ENCODE measurements at places on chromosomes 1 and 21.

DNA sequence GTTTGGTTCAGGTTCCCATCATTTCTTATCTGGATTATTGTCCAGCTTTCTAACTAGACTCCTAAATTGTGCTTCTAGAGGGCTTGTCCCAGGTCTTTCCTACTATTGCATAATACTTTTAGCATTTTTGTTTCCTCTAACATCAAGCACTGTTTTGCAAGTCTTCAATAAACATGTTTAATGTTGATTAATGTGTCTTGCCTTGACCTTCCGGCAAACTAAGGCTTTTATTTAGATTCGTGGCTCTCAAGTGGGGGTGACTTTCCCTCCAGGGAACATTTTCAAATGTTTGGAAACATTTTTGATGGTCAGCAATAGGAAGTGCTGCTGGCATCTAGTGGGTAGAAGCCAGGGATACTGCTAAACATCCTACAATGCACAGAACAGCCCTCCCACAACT is 90.7 kb downstream of the RPE65 start:
- DNase-seq: no peak

- no peak for DNase-seq
These were observed 133.7 kb downstream of the SMYD2 start for GRCh38 chr1:214414691-214415090.

- no peak for DNase-seq
These were observed 19.8 kb downstream of the PLA2G2E start for GRCh38 chr1:19903621-19904020.

GRCh38 chr1:26161415-26162219 is 2.7 kb downstream of the FAM110D start:
- no peak for DNase-seq

- peak; percentile 50 for DNase-seq
These were observed 1.0 kb upstream of the S100A2 start for GRCh38 chr1:153566414-153567371.

DNA sequence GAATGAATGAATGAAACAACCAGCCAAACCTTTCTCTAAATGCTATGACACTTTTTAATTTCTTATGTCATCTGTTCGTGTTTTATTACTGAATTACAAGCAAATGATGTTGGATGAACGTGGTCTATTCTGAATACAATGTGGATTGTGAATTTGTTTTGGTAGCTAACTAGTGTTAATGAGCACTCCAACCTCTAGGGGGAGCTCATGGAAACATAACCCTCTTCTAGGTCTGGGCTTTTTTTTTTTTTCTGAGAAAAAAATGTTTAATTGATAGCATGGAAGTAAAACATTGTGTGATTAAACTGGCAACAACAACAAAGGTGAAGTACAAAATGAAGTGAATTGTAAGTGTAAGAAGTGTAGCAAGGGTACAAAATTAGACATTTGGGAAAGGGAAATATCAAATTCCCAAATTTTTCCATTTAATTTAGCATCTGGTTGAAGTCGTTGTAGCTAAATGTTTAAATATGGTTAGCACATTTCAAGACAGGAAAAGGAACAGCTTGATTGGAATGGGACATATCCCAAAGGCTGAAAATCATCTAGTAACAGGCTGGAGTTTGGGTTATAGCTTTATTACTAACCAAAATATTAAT is 42.6 kb upstream of the PTGS2 start:
- no peak for DNase-seq

- DNase-seq: no peak
These were observed 129.6 kb downstream of the SYT2 start for GRCh38 chr1:202580619-202581018.

- DNase-seq: no peak
These were observed 20.3 kb downstream of the NOS1AP start for GRCh38 chr1:162089748-162090147.

DNA sequence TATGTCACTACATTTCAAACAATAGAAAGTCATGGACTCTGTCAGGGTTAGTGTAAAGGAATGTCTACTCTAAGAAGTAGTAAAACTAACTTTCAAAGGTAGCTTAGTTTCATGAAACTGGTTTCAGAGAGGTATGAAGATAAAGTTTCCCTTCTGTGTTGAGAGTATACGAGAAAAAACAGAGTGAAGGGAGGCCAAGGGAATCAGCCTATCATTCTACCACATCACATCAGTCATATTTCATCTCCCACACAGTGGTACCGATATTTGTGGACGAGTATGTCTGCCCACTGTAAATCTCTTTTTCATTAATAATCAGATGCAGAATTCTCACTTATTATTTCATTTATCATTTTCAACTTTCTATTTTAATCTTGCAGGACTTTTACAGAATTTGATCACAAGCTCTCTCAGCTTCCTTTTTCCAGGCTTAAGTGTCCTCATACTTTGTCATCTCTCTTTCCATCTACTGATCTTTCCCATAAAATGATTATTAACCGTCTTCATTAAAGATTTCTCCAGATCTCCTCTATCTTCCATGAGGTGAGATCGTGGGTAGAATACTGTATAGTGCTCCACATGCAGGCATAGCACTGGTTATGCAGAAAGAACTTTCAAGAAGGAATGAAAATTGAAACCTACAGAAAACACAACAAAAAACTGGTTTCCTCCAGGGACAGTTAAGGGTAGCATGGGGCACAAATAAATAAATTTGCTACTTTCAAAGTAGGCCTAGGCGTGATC is 11.5 kb upstream of the IFI16 start:
- no peak for DNase-seq

DNA sequence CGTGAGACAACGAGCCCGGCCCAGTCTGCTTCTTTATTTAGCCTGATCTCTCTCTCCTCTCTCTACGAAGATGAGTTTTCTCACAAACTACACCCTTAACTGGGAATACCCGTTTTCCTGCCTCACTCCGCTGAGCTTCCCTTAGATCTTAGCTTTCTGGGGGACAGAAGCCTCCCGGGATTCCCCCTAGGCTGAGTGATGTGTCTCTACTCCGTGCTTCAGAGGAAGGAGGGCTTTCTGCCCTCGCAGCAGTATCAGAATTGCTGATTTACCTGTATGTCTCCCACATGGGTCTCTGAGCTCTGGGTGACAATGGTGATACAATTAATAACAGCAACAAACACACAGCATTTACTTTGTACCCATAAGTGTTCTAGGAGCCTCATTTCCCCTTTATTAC is 1.0 kb downstream of the ZBTB17 start:
- no peak for DNase-seq

DNA sequence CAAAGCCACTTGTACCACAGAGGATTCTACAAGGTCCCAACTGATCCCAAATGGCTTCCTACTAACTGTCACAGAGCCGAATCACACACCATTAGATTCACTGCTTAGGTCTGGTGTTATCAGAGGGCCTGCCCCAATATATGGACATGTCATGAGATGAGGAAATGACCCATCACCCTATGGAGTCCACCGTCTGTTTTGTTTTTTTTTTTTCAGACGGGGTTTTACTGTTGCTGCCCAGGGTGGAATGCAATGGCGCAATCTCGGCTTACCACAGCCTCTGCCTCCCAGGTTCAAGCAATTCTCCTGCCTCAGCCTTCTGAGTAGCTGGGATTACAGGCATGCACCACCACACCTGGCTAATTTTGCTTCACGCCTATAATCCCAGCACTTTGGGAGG is 83.8 kb upstream of the ETS2 start:
- no peak for DNase-seq

DNA sequence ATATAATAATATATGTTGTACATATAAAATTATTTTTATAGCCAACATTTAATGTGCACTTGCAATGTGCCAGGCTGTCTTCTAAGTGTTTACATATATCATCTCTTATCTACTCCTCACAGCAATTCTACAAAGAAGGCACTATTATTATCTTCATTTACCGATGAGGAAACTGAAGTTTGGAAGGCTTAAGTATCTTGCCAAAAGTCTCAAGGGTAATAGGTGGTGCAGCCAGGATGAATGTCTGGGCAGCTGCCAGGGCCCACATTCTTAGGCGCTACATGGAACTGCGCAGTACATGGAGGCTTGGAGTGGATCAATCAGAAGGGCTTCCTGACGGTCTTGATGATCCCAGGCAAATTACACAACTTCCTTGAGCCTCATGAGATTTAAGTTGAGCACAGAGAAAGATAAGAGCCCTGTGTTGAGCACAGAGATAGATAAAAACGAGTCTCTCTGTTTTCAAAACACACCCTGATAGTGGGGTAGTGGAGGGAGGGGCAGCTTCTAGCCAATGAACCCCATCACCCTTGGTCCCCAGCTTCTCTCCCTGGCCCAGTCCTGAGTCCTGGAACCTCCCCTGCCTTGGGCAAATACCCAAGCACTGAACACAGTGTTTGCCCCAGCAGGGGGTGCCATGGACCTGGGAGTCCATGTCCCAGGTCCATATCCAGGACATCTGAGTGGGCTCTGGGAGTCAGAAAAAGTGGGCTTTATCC is 9.2 kb downstream of the POU3F1 start:
- no peak for DNase-seq

GRCh38 chr1:232462213-232462612 is 167.7 kb downstream of the SIPA1L2 start:
- DNase-seq: no peak

- no peak for DNase-seq
These were observed 698.6 kb downstream of the LTN1 start for GRCh38 chr21:28294051-28294450.

DNA sequence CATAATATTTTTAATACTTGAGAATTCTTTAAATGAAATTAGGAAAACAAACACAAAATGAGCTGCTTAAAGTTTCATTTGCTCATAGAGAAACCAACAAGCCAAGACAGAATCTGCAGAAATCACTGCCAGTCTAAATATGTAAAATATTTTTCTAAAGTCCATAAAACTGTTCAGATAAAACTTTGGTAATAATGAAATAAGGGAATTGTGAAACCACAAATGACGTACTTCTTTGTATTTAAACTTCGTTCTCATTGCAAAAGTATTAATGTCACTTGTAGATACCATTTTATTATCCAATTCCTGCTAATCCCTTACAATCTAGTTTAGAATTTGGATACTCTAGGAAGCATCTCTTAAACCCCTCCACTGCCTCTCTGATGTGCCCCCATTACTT is 234.5 kb upstream of the NEGR1 start:
- no peak for DNase-seq

DNA sequence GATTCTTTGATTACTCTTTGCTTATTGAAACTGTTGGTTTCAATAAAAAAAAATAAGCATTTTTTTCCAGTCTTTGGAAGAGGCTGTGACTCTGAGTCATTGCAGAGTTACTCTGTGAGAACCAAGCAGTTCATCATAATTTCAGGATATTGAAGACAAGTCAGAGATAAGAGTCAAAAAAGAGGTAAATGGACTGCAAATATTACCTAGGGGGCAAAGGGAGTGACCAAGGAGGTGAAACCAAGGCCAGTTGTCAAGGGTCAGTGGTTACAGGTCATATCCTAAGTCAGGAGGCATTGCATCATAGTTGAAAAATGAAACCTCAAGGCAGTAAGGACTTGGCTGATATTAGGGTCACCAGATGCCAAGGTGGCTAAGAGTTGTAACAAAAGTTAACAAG is 597.1 kb upstream of the USP24 start:
- no peak for DNase-seq

DNA sequence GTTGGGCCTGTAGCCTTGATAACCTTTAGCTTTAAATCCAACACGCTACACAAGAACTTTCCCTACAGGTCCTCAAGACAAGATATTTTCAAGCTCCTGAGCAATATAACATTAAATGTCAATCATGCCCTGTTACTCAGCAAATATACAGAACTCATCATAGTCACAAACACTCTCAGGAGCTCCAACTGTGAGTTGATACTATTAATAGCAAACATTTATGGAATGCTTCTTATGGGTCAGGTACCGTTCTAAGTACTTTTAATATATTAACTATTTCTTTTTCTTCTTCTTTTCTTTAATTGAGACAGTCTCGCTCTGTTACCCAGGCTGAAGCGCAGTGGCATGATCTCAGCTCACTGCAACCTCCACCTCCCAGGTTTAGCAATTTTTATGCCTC is 10.1 kb downstream of the EYA3 start:
- no peak for DNase-seq

DNA sequence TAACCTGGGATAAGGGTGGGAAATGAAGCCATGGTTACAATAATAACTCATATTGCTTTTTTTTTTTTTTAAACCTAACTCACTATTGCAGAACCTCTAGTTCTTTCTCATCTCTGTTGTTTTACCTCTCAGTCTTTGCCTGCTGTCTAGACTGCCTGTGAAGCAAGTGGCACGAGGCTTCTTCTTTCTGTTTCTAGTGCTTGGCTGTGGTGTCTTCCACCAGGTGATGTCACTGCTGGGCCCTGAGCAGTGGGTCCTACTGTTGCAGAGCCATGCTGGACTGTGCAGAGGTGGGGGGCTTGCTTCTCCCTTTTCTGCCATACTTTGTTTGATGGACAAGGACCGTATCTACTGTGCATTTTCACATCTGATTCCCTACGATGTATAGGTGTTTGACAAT is 51.7 kb downstream of the ZNF326 start:
- no peak for DNase-seq

DNA sequence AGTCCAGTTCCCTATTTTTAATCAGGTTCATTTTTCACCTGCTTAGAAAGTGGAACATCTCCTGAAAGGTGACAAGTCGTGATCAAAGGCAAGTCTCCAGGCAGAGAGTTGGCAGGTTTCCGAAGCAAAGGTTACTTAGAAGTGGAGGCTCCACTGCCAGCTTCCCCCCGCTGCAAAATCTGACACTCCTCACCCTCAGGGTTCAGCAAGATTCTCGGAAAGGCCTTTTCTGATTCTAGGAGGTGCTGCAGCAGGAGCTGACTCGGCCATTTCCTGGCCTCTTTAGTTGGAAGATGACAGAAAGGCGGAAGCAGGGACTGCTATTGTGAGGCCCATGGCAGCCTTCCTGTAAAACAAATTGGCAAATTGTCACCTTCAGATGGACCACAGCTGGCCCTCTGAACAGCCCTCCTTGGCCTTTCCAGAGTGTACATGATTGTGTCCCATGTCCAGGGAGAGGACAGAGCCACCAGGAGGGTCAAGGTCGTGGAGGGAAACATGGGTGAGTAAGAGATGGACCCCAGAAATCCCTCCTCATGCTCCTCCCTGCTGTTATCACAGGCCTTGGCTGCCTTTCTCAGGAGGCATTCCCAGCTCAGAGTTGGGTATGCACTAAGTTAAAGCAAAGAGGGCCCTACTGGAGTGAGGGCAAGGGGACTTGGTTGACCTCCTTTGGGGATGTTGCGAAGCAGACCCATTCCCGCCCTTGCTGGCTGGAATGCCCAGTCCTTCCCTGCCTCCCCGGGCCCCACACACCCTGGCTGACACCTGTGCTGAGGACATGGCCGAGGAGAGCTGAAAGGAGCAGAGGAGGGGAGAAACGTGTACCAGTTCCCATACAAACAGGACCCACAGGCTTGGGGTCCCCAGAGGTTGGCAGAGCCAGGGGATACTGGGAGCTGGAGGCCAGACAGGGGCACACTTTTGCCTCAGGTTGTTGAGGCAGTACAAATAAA is 115.5 kb upstream of the IRF2BP2 start:
- DNase-seq: peak; percentile 45
